ENCODE measurements at places on chromosomes 11 and 22. TPM values are rescaled to one million over a fixed set of nuclear protein-coding genes. Genes with fewer than 3 reads are reported as not detected.

GRCh38 chr11:4891996-4892640 is 10.4 kb downstream of the OR51T1 start:
- peak; percentile 82 for DNase-seq

CD6 gene
- total RNA-seq: 1.1 TPM

TAF10 gene
- total RNA-seq: 387 TPM

ZDHHC13 gene
- 24.3 TPM for total RNA-seq

SMTNL1 gene
- total RNA-seq: not detected
